Gastroesophageal sphincter (tissue), 4 donors: ENCODE measurements at places on chromosomes 7 and 10. TPM values are rescaled to one million over a fixed set of nuclear protein-coding genes. Genes with fewer than 3 reads are reported as not detected.

Gene SPDYE6
- total RNA-seq = not detected

Gene ADK
- total RNA-seq = 23.3 TPM

Gene MAGI2
- 17.4 TPM for total RNA-seq

Gene C10orf105
- total RNA-seq = not detected

Gene SLC25A28
- 18.6 TPM for total RNA-seq

Gene DMBT1
- 2.8 TPM for total RNA-seq

Gene RAB18
- total RNA-seq = 79.7 TPM
